CD4-positive, alpha-beta T cell treated with Interleukin-15 for 4 hours (primary cell): ENCODE measurements at places on chromosomes 7 and 10.

- DNase-seq: no peak
Measured at GRCh38 chr10:10596256-10596655, 421.4 kb upstream of the CELF2 start.

DNA sequence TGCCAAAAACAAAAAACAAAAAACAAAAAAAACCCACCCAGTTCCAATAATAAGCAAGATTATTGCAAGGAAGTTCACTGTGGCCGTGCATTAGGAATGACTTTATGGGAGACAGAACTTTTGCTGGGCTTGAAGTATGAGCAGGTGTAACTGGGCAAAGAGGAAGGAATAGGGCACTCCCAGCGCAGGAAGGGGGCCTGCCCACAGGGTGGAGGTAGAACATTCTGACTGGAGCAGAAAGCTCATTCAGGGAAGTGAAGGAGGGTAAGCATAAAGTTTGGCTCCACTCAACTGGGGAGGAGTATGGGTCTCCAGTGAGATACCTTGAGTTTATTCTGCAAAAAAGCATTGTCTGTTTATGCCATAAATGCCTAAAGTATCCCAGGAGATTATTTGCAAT, 42.1 kb upstream of the WIPF3 start:
- DNase-seq: no peak

- DNase-seq: no peak
Measured at GRCh38 chr10:71216751-71217265, 4.4 kb downstream of the UNC5B start.

DNA sequence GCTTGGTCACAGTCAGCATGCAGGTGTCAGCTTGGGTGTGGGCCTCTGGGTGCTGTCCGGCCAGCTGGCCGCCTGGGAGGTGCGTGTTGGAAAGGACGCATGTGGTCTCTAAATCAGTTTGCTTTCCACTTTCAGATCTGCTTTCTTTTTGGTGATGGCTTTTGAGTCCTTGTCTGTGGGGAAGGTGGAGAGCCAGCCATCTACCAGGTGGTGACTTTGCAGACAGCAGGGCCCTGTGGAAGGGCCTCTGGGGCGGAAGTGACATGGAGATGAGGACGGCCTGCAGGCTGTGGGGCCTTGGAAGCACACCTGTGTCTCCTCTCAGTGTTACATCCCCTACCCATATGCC, 59.4 kb downstream of the WDR37 start:
- DNase-seq: no peak

DNA sequence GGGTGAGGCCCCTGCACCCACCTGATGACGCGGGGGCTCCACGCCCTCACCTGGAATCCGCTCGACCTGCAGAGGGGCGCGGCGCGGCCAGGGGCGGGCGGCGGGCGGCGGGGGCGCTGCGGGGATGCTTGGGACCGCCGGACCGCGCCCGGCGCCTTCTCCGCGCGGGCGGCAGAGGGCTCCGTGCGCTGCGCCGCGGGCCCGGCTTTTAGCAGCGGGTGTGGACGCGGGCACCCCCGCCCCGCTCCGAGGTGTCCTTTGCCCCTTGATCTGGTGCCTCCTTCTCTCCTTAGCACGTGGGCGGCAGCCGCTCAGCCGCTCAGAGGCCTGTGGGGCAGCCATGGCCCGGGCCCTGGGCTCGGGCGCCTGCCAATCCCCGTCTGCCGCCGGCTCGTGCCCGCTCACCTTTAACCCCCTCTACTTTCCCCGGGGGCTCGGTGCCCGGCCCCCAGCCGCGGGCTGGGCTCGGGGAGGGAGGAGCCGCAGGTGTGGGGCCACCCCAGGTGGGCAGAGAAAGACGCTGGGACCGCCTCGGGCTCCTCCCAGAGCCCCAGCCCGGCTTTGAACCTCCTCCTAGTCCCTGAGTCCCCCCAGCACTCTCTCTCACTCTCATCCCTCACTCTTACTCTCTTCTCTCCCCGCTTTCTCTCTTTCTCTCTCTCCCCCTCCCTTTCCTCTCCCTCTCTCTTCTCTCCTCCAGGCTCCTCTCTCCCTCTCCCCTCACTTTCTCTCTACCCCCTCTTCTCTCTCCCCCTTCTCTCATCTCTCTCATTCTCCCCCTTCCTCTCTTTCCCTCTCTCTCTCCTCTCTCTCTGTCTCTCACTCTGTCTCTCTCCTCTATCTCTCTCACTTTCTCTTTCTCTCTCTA, 19.7 kb upstream of the VPS37D start:
- DNase-seq: peak; percentile 14

DNA sequence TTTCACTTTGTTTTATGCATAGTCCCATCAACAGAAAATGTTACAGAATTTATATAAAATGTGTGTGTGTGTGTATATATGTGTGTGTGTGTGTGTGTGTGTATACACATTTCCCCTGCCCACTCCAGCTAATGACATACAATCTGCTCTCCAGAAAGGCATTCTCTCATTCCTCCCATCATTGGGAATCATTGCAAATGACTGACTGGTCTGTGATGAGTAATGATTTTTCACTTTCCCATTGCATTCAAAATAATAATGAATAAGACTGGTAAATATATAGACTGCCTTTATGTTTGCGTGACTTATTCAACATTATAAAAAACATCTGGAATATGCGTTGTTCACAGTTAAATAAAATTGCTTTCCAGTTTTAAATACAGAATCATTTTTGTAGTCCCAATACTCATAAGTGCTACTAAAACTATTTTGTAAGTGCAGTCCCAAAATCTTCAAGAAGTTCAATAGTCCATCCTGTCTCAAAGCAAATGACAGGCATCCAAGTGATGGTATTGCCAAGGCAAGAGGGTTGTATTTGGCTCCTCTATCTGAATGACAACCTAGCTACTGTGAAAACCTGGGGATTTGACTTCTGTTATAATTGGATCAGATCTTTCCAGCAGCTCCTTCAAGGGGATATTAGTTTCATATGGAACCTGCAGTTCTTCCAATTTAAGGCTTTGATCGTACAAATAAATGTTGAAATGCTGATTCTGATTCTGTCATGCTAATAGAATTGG, 150.9 kb downstream of the POLR1F start:
- DNase-seq: no peak

GRCh38 chr10:79459243-79459642, 13.8 kb upstream of the ZCCHC24 start:
- DNase-seq: no peak

GRCh38 chr7:50371551-50372021, 67.1 kb downstream of the IKZF1 start:
- DNase-seq: no peak

GRCh38 chr10:33134011-33134751, 176.2 kb upstream of the ITGB1 start:
- DNase-seq: peak; percentile 91

DNA sequence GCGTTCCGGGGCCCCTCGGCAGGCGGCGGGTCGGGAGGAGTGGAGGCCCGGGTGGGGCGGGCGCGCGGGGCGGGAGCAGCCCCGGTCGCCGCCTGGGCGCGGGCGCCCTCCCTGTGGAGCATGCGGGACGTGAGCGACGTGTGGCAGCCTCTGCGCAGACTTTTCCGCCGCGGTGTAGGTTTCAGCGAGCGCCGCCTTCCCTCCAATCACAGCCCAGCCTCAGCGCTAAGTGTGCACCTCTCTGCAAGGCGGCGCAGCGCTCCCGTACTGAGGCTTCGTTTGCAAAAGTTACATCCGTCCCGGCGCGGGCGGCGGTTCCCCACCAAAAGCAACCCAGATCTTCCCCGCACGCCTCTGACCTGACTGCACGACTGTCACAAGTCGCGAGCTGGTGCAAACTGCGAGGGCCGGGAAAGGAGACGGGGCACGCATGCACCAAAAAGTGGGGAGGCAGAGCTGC, 1.2 kb upstream of the PFKFB3 start:
- DNase-seq: peak; percentile 78

- peak; percentile 9 for DNase-seq
Measured at GRCh38 chr10:95266674-95267095, 24.1 kb downstream of the PDLIM1 start.

DNA sequence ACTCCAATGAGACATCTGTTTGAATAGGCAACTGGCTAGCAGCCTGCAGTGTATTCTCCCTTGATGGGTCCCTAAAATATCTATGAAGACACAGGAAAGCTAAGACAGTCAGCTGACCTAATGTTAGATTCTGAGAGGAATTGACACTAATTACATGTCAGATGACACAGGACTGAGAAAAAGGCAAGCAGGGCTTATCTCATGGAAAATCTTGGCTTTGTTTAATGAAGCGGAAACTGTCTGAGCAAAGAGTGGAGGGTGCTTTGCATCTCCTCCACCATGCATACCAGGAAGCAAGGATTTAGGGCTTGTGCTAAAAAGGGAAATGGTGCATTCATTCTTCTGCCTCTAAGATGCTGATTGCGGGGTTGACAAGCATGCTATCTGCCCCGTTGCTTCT, 135.5 kb upstream of the GLI3 start:
- DNase-seq: no peak

- DNase-seq: no peak
Measured at GRCh38 chr10:124799211-124799610, 2.4 kb upstream of the ABRAXAS2 start.

DNA sequence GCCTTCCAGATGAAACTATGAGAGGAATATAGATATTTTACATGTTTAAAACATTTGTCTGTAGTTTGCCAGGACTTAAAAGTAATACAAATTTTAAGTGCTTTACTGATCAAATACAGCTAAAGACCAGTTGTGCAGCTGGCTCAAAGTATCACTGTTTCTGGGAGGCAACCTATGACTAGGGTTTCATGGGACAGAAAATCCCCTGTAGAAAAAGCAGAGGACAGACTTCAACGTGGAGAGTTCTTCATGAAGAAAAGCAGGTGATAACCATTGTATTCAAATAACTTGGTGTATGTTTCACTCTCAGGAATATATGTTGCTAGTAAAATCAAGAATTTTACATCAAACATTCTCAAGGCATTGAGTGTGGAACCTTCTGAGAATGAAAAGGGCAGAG, 40.9 kb downstream of the PTER start:
- no peak for DNase-seq

DNA sequence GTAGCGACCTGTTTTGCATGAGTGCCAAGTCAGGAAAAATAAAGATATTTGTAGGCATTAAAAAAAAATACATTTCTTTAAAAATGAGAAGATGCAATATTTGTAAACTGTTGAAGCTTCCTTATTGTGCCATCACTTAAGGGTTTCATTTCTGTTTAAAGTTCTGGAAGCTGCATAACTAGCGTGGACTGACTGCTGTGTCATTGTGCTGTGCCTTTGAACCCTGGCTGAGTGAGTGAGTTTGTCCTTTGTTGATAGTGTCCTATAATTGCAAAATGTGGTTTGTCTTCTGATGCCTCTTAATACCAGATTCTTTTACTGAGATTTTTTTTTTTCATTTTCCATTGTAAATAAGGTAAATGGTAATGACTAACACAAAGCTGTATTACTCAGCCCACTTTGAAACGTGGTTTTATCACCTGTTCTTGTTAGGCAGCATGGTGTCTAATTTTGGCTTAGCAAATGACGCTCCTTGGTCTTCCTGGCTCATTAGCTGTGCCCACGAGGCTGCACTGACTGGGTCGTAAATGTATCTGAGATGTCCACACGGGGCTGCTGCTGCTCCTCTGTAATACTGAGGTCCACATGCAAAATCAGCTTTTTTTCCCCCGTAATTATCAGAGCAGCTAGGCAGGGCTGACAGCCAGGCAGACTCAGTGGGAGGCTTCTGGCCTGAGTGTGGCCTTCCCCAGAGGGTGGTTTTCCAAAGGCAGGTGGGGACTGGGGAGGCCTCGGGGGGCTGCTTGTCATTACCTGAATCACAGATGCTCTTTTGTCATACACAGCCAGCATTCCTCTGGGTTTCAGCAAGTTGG, 14.8 kb downstream of the ZSCAN25 start:
- no peak for DNase-seq

DNA sequence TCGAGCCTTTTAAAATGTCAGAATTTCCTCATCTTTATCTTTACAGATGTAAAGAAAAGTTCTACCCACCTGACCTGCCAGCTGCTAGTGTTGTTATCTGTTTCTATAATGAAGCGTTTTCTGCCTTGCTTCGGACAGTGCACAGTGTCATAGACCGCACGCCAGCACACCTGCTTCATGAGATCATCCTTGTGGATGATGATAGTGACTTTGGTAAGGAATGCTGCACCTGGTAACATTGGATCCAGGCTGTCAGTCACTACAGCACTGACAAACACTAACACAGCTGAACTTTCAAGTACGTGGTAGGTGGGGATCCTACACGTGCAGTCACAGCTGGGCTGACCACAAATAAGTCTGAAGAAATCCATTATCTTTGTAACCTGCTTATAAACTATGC, 77.6 kb downstream of the GALNT11 start:
- no peak for DNase-seq

- no peak for DNase-seq
Measured at GRCh38 chr7:70730451-70731110, 401.4 kb upstream of the GALNT17 start.

- no peak for DNase-seq
Measured at GRCh38 chr10:118742032-118742431, 12.7 kb downstream of the CACUL1 start.
